Tongue (tissue), 3 donors: ENCODE measurements at places on chromosomes 4 and X. TPM values are rescaled to one million over a fixed set of nuclear protein-coding genes. Genes with fewer than 3 reads are reported as not detected.

COX18 gene
- 22.2 TPM for total RNA-seq

CT45A5 gene
- not detected for total RNA-seq

TMPRSS11F gene
- 0.72 TPM for total RNA-seq

BEX1 gene
- 0.51 TPM for total RNA-seq

PHF8 gene
- total RNA-seq = 34.8 TPM

LRIT3 gene
- 0.51 TPM for total RNA-seq

SLC2A9 gene
- 7.1 TPM for total RNA-seq

TCEAL6 gene
- not detected for total RNA-seq

EXOC1L gene
- not detected for total RNA-seq

NUP62CL gene
- 1.1 TPM for total RNA-seq

GRCh38 chrX:112087545-112087944, 5.0 kb upstream of the TRPC5 start:
- no peak for DNase-seq

DNA sequence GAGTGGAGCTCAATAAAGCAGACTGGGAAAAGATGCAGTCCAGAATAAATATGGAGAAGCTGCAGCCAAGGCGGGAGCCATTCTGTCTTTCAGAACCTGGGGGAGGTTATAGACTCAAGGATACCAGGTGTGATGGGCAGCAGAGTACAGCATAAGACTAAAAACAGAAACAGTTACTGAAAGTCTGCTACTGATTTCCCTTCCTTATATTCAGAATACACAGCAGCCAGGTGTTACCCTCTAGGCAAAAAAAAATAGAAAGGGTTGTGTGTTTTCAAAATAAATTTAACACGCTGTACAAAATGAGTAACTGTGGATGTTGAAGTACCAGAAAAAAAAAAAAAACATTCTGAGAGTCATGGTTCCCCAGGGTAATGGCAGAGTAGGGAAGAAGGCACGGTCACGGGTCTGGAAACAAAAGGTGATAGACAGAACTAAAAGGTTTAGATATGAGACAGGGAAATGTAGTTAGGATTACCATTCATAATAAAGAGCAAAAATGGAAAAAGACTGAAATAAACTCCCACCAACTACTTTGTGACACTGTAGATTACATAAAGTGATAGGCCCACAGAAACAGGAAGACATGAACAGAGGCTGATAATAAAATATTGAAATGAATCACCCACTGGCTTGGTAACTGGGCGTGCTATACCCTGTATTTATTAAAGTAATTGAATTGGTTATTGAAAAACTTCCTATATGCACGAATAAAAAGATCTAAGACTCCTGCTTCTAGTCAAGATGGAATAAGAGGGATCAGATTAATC, 10.8 kb upstream of the HHIP start:
- DNase-seq = no peak

DNA sequence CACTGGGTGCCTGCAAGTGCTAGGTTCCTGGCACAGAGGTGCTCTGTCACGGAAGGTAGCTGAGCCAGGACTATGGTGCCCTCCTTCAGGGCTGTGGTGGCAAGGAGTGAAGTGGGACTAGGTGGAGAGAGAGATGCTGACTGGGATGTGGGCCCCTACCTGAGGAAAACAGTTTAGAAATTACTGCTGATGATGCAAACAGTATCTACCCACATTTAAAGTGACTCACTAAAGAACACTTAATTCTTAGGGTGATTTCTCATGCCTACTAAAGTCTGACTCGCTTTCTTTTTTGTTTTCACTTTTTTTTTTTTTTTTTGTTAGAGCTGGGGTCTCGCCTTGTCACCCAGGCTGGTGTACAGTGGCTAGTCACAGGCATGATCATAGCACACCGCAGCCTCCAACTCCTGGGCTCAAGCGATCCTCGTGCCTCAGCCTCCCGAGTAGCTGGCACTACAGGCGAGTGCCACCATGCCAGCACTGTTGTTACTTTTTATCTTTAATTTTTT, 3.1 kb downstream of the ZNF185 start:
- DNase-seq = no peak

GRCh38 chrX:142503967-142504643, 299.0 kb upstream of the MAGEC2 start:
- no peak for DNase-seq

GRCh38 chrX:40148385-40149285, 50.9 kb upstream of the BCOR start:
- DNase-seq = no peak

DNA sequence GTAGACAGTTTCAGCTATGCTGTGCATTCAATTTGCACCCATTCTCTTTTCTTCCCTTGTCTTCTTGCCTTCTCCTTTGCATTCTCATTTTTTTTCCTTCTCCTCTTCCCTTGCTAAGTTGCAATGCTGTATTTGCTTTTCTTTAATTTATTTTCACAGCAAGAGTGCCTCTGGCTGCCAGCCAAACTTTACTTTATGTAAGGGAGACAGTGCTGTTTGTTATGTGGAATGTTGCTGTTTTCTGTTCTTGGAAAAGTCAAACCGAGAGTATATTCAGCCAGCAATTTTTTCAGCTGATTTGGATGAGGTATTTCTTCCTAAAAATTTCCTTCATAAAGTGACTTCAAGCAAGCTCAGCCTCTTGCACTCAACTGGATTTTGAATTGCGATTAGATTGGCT, 1293.4 kb downstream of the ARAP2 start:
- DNase-seq = peak; percentile 53

GRCh38 chr4:181599134-181599533, 644.1 kb upstream of the TENM3 start:
- DNase-seq = no peak

DNA sequence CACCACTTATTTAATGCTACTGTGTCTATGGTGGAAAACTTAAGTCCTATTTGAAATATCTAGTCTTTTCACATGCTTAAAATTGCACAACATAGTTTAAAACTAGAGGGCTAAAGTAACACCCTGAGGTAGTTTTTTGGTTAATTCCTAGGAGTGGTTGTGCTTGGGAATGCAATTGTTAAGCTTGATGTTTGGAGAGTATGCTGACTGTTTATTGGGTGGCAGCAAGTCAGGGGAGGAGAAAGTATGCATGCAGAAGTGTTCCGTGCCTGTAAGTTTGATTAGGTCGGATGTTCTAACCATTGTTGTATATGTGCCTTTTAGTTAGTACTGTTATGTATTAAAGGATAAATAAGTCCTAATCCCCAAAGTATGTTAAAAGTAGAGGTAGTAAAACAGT, 40.5 kb downstream of the CXCL8 start:
- no peak for DNase-seq

- DNase-seq = peak; percentile 61
Measured at GRCh38 chrX:119488749-119489148, 20.5 kb downstream of the SLC25A5 start.

- DNase-seq = no peak
Measured at GRCh38 chr4:184451726-184452125, 22.6 kb downstream of the IRF2 start.

- DNase-seq = no peak
Measured at GRCh38 chrX:130738638-130739195, 164.3 kb downstream of the ENOX2 start.

DNA sequence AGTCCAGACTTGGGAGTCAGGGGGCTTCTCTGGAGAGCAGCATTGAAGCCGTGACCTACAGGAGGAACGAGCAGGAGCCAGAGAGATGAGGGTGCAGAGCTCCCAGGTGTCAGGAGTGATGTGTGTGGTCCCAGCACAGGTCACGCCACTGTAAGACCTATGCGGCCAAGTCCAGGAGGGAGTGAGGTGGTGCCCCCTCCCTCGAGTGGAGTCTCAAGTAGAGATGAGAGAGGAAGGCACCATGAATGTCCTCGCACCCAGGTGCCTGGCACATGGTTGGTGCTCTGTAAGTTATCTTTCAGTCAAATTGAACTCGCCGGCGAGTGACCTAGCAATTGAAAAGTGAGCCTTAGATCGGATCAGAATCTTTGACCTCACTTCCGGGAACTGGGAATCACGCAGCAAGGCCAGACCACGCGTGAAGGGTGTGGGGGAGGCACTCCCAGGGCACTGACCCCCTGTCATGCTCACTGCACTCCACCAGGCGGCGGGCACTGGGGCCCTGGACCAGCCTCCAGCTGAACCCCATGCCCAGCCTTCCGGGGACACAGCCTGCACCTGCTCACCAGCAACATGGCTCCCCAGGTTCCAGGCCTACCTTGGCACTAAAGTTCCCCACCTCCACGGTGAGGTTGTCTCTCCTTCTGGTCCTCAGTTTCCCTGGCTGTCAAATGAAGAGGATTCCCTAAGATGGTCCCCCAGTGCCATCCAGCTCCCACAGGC, 127.4 kb downstream of the HMX1 start:
- DNase-seq = no peak

- DNase-seq = no peak
Measured at GRCh38 chr4:170248029-170248428, 158.3 kb upstream of the AADAT start.

DNA sequence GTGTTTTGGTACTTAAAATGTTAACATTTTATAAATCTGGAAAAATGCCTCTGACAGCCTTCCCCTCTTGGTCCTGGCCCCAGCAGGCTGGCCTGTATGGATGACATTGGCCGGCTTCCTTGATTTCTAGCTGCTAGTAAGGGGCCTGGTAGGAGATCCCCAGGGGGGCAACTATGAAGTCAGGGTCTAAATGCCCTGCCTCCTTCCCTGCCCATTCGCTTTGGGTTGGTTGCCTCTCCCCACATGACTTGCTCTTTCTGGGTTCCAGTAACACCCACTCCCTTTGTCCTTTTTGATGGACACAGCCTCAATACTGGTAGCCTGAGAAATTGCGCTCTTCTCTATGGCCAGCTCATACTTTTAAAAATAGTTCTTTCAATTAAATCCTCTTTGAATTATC, 78.0 kb upstream of the MAD2L1 start:
- no peak for DNase-seq

GRCh38 chr4:32136081-32136787, 1416.1 kb downstream of the PCDH7 start:
- no peak for DNase-seq

DNA sequence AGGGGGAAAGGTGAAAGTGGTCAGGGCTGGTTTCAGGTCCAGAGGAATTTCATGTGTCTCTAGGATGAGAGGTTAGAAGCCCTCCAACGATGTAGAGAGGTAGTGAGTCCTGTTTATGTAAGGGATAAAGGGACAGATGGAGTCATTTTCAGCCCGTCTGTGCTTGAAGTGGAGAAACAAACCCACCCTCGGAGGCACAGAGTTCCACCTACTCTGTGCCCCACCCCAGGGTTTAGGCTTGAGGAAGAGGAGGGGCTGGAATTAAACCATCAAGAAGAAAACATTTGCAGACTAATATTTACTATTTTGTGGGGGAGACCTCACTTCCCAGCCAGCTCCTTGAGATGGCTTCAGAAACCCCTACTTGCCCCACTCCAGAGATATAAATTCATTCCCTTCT, 868 bp upstream of the GNL3L start:
- DNase-seq = no peak

- DNase-seq = no peak
Measured at GRCh38 chr4:139942241-139942640, 211.7 kb downstream of the MAML3 start.

- DNase-seq = peak; percentile 18
Measured at GRCh38 chr4:54439831-54440243, 210.7 kb downstream of the PDGFRA start.

DNA sequence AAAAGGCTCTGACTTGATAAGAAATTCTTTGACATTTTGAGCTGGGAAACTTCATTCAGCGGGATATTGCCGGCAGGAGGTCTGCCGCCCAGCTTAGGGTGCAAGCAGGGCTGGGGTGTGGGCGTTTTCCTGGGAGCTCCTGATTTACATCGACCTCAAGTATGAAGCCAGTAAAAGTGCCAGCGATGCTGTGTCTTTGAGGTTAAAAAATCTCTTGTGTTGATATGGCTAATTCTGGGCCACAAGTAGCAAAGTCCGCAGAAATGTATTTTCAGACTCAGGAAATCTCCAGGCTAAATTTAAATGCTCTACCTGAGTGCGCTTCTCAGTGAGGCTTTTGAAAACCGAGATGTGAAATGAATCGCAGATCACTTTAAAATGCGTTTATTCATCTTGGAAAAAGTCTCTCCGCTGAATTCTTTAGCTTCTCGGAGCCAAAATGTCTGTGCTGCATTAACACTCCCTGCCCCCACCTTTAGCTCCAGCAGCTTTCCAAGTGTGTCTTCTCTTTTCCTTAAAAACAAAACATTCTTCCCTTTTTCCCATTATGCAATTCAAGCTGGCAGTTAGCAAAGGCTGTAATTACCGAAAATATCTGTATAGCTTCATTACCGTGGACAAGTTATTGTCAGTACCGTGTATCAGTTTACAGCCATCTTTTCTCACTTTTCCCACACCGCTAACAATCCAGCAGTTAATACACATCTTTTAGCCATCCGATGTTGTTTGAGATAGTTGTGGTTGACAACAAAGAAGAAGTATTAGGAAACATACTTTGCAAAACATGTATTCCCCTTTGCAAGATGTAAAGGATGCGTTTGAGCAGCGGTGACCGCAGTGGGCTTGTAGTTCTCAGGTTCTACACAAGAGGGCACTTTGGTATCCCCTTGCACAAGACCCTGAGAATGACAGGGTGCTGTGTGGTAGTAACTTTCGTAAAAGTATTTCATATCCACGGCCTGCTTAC, 136.0 kb upstream of the STX18 start:
- DNase-seq = peak; percentile 79

DNA sequence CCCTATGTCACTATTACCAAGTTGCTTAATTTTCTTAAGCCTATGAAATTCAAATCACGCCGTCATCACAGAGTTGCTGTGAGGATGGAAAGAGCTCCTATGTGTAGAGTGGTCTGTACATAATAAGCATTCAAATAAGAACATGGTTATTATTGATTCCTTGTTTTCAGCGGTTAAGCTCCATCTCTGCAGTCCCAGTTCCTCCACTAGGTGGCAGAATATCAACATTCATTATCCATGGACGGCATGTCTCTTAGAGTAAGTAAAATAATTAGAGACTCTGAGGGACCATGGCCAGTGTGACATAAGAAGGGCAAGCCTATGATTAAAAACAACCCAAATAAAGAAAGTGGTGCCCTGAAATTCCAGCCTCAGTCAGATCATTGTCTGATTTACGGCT, 132.5 kb upstream of the NHS start:
- DNase-seq = peak; percentile 74

DNA sequence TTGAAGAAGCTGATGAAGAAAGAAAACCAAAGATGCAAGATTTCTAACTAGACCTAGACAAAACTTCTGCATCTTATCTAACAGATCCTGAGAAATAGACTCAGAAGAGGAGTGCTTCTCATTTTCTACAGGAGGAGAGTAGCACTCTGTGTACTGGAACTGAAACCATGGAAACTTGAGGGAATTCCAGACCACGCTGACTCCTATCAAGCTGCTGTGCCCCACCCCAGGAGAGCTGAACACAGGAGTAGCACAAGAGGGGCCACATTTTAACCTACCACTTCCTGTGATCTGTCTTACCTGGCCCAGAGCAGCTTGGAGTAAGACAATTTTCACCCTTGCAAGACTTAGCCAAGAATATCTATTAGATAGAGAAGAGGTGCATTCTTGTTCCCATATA, 248.9 kb downstream of the SCFD2 start:
- no peak for DNase-seq

DNA sequence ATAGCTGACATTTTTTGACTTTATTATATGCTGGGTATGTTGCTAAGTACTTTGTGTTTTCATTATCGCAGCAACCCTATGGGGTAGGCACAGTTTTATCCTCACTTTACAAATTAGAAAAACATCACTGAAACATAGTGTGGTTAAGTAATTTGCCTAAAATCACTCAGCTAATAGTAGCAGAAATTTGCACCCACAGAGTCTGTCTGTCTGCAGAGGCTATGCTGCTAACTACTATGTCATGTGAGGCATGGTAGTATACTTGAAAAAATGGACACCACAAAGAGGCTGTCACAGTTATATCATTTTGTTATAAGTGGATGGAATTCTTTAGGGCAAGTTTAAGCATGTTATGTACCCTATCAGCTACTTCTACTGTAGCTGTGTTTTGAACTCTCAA, 69.0 kb downstream of the STAG2 start:
- no peak for DNase-seq

GRCh38 chrX:129577473-129577872, 37.4 kb downstream of the OCRL start:
- DNase-seq = peak; percentile 45
